ENCODE measurements at places on chromosomes 4 and X.

- no peak for DNase-seq
Measured at GRCh38 chr4:25144870-25145481, 15.3 kb downstream of the SEPSECS start.

DNA sequence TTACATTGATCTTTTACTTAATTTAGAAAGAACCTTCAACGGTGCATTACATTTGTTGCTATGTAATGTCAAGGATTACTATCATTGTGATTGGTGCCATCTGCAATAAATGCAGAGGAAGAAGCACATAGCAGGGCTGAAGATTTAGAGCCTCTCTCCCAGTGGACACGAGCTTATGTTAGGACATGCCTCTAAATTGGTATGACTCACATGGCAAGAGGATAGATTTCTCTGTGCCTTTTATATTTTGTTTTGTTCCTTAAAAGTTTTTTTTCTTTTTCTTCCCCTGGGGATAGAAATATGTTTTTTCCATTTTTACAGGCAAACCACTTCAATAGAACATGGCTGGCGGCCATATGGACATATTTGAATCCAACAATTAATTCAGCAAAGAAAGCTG lies 205.0 kb upstream of the HAND2 start:
- no peak for DNase-seq

GRCh38 chr4:147777456-147778091 lies 45.7 kb downstream of the ARHGAP10 start:
- DNase-seq: no peak

DNA sequence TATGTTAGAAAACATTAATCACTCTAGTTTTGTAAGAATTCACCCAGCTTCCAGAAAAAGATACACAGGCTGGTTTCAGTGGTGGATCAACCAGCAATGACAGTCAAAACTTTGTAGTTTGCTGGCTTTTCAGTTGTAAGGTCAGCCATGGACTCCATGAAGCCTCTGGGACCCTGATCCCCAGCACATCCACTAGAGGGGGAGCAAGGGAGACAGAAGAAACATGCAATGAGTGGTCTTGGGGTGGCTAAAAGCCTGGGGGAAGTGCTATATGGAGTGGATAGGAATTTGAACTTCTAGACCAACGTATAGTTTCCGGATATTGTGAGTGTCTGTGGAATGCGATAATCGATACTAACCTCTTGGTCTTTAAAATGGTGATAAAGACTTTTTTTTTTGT lies 72.7 kb downstream of the AFF2 start:
- DNase-seq: no peak

DNA sequence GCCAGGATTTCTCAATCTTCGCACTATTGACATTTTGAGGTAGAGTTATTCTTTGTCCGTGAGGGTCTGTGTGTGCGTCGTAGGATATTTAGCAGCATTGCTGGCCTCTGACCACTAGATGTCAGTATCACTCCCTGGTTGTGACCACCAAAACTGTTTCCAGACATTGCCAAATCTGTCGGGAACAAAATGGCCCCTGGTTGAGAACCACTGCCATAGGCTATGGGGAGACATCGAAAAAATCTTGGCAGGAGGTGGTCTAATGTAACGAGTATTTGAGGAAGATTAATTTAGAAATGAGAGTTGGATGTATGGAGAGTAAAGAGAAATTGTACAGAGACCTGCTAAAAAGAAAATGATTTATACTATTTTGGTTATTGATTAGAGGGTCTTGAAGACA lies 108.4 kb downstream of the DOCK11 start:
- DNase-seq: peak; percentile 40

GRCh38 chr4:158781963-158782362 lies 13.1 kb downstream of the FNIP2 start:
- DNase-seq: no peak

DNA sequence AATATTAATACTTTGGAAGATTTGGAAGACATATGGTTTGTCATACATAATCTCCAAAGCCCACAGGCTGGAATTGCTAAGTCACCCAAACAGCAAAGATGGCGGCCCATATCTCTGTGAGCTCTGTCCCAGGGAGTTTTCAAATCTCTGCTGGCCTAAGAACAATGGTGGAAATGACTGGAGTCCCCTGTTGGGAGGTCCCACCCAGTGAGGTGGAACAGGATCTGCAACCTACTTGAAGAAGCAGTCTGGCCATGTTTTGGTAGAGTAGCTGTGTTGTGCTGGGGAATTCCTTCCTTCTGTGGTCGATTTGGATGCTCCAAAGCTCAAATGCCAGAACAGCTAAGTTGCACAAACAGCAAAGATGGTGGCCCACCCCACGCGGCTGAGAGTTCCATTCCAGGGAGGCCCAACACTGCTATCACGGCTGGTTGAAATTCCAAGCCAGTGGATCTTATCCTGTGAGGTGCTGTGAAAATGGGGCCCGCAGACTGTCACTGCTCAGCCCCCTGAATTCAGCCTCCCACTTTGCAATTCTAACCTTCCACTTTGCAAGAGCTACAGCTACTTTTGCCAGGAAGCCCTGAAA lies 3.2 kb upstream of the UGT2B7 start:
- DNase-seq: no peak

- no peak for DNase-seq
Measured at GRCh38 chr4:3867403-3868100, 101.4 kb downstream of the ADRA2C start.

GRCh38 chrX:154443479-154443910 lies 446 bp upstream of the FAM50A start:
- DNase-seq: no peak

DNA sequence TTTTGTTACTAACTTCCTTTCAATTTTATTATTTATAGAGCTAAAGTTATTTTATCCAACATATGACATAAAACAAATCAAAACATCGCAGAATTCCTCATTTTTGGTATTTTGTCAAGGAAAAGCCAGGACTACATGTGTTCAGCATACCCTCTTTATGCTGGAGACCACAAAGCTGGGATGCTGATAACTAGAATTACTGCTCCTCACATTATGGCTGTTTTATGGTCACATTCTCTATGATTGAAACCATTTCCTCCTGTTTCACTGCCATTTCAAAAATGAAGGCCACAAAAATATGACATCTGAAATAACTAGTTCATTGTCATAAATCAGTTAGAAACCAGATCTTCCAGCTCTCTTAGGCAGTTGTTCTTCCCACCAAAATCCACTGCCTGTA lies 41.7 kb downstream of the KLHL34 start:
- no peak for DNase-seq

DNA sequence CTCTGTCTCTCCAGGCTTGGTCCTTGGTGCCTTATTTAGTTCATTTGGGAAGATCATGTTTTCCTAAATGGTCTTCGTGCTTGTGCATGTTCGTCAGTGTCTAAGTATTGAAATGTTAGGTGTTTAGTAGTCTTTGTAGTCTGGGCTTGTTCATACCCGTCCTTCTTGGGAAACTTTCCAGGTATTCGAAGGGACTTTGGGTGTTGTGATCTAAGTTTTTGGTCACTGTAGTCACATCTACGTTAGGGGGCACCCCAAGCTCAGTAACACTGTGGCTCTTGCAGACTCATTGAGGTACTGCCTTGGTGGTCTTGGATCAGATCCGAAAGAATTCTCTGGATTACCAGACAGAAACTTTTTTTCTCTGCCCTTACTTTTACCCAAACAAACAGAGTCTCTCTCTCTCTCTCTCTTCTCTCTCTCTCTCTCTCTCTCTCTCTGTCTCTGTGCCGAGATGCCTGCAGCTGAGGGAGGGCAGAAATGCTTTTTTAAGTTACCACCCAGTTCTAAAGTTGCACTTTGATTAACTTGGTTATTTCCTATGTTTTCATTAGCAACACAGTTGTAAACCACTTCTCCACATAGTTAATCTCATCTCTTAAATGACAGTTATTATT lies 67.6 kb upstream of the SLC7A3 start:
- DNase-seq: peak; percentile 9

GRCh38 chrX:47577424-47577823 lies 4.8 kb upstream of the TIMP1 start:
- DNase-seq: no peak

DNA sequence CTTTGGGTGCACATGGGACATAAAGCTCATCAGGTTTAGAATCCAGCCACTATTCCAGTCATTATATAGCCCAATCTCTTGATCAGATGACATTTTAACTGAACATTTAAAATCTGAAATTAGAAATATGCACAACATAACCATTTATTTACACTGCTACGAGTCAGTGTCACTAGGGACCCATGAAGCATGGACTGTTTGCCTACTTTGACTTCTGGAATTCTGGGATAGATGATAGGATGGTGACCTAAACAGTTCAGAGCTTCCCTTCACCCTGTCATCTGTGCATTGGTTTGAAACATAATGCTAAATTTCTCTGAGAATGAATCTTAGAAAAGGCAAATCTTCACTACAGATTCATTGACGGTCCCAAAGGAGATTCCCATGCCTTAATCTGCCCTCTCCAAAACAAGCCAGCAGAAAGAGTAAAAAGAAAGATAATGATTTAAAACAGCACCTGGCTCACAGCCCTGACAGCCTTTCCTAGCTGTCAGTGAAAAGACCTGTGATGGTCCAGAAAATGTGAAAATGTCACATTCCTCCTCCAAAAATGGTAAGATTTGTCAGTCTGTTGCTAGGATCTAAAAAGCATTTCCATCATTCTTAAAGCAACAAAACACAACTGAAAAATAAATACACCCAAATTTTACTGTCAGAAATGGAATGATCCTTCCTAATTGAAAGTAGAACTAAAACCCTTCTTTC lies 18.9 kb upstream of the HERC3 start:
- DNase-seq: no peak

DNA sequence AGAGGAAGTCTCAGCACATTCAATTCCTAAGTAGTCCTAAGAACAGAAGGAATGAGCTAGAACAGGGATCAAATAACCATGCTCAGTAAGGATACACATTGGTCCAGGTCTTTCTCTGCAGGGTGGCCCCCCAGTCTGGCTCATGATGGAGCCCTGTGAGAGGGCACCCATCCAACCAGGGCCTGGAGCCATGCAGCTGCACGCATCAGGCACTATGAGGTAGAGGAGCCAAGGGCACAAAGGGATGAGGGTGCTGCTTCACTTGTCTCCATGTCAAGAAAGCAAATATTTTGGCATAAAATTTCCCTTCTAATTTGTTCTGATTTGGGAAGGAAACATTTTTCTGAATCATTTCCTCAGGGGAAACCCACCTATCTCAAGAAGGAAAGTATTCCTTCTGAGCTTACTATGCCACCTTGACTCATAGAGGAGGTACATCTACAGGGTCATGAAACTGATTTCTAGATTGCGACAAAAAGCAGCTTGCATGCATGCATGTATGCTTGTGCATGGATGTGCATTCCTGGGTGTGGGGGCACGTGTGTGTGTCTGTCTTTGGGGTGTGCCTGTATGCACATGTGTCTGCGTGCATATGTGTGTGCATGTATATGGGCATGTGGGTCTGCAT lies 600.3 kb downstream of the MID1IP1 start:
- no peak for DNase-seq

DNA sequence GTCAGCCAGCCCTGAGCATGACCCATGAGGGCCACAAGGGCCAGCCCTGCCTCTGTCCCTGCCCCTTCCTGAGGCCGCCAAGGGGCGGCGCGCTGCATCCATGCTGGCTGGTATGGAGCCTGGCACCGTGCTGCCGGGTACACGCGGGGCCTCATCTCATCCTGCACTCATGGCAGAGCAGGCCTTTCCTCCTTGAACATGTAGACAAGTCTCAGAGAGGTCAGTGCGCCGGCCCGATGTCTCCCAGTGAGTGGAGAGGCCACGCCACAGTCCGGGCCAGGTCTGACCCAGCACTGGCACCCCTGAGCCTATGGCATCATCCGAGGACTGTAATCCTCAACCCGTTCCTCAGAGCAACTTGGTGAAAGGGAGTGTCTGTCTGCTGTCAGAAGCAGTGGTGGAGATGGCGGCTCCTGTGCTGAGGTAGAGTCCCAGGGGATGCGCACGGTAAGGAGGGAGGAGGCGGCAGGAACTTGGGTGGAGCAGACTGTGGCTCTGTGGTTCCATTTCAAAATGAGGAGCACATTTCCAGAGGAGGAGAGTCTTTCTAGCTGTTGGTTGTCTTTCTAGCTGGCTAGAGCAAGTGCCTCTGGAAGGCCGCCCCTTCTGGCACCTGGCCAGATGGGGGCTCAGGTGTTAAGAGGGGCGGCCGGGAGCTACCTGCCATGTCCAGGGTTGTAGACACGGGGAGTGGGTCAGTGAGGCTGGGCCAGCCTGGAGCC lies 32.8 kb downstream of the TRMT44 start:
- no peak for DNase-seq

DNA sequence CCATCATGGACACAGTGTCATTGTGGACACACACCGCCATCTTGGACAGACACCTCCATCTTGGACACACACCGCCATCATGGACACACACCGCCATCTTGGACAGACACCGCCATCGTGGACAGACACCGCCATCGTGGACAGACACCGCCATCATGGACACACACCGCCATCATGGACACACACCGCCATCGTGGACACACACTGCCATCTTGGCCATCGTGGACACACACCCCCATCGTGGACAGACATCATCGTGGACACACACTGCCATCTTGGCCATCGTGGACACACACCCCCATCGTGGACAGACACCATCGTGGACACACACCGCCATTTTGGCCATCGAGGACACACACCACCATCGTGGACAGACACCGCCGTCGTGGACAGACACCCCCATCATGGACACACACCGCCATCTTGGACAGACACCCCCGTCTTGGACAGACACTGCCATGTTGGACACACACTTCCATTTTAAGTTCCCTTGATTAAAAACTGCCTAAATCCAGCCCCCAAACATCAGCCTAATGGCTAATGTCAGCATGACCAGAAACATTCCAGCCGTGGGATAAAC lies 9.1 kb downstream of the ASMTL start:
- peak; percentile 1 for DNase-seq

GRCh38 chrX:10074241-10074941 lies 82.4 kb upstream of the CLCN4 start:
- DNase-seq: no peak

DNA sequence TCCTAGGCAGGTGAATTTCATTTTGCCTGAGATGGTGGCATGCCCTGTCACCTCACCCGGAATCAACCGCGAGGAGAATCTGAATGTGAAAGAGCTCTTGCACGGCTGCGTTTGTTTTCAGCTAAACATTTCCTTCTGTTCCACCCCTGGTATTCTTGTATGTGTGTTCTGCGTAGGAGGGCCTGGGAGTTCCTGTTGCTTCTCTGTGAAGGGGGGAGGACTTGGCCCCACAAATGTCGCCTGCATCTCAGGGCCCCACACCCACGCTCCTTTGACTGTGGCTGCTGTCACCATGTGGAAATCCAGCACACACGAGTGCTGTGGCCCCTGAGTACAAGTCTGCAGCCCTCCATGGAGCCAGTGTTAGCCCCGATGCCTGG lies 45.8 kb upstream of the CLCN4 start:
- DNase-seq: peak; percentile 73

GRCh38 chr4:98434816-98435215 lies 173.6 kb downstream of the RAP1GDS1 start:
- DNase-seq: no peak

- no peak for DNase-seq
Measured at GRCh38 chr4:76614589-76614988, 179.6 kb downstream of the SHROOM3 start.

GRCh38 chr4:102447413-102447812 lies 53.7 kb upstream of the NFKB1 start:
- no peak for DNase-seq
